Activated T-cell treated with anti-CD3 and anti-CD28 coated beads for 24 hours (primary cell): ENCODE measurements at places on chromosomes 16 and 17.

DNA sequence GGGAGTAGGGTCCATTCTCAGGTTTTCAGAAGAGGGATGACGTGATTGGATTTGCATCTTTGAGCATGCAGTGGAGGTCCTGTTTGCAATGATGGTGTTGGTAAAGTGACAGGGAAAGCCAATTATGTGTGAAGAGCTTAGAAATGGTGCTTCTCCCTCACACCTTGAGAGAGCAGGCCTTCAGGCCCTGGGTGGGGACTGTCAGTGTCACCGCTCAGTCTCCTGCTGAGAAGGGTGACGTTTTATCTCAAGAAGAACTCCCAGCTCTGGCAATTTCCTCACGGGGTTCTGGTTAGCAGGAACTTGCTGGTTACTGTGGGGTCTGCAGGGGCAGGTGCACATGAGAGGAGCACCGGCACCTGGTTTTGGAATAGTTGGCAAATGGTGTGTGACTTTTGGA is 11.2 kb downstream of the PLCG2 start:
- DNase-seq, result no peak

- DNase-seq, result no peak
These were observed 46.3 kb downstream of the KCNJ2 start for GRCh38 chr17:70215656-70216055.

- no peak for DNase-seq
These were observed 3.0 kb downstream of the CDRT4 start for GRCh38 chr17:15464231-15464985.

DNA sequence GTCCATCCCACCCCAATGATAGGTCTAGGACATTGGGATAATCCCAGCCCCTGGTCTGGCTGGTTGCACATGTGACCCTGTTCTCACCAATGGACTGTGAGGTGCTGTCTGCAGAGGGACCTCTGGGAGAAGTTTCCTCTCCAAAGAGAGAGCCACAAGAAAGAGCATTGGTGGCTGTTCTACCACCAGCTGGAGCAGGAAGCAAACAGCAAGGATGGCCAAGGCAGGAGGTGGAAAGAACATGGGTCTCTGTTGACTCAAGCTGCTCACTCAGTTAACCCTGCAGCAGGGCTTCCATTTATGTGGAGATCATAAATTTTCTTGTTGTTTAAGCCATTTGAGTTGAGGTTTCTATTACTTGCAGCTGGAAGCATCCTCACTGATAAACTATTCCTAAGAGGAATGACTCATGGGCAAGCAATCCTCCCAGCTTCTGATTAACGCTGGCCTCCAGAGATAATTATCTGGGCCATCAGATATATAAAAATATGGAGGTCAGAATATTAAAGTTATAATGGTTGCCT is 52.6 kb downstream of the CYB5B start:
- DNase-seq, result no peak

GRCh38 chr17:40415390-40415789 is 2.3 kb downstream of the TOP2A start:
- no peak for DNase-seq

GRCh38 chr17:64216338-64217248 is 46.5 kb downstream of the TEX2 start:
- DNase-seq, result no peak

- no peak for DNase-seq
These were observed 84.9 kb downstream of the TEX14 start for GRCh38 chr17:58606934-58607333.

DNA sequence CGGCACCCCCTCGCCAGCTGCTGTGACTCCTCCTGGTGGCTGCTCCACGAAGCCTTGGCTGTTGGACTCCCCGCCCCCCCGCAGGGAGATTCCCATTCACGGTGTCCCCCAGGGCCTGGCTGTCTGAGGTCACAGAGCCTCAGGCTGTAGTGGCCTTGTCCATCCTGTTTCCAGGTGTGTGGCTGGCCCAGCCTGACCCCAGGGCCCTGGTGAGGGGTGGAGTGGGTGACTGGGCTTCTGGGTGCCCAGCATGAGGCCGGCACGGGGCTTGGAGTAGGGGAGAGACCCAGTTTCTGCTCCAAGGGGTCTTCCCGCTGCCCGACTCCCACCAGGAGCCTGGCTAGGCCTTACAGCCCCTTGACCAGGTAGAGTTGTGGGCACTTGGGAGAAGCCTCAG is 10.4 kb downstream of the PRSS27 start:
- DNase-seq, result no peak

DNA sequence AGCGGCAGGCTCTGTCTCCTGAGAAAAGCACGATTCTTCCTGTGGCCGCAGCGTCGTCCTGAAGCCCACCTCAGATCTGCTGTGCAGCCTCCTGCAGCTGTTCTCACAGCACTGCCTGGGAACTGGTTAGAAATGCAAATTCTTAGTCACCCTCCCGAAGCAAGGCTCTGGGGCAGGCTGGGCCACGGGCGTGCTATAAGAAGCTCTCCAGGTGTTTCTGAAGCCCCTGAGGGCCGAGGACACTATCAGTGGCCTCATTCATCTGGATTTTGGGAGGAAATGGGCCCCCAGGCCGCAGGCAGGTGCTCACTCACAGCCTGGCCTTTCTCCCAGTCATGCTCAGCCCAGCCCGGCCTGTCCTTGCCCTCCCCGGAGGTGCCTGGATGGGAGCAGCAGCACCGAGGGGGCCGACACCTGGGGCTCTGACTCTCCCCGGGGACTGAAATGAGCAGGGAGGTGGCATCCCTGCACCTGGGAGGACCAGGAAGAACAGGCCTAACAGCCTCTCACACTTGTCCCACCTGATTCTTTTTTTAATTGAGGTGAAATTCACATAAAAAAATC is 10.4 kb upstream of the NLRC3 start:
- no peak for DNase-seq

DNA sequence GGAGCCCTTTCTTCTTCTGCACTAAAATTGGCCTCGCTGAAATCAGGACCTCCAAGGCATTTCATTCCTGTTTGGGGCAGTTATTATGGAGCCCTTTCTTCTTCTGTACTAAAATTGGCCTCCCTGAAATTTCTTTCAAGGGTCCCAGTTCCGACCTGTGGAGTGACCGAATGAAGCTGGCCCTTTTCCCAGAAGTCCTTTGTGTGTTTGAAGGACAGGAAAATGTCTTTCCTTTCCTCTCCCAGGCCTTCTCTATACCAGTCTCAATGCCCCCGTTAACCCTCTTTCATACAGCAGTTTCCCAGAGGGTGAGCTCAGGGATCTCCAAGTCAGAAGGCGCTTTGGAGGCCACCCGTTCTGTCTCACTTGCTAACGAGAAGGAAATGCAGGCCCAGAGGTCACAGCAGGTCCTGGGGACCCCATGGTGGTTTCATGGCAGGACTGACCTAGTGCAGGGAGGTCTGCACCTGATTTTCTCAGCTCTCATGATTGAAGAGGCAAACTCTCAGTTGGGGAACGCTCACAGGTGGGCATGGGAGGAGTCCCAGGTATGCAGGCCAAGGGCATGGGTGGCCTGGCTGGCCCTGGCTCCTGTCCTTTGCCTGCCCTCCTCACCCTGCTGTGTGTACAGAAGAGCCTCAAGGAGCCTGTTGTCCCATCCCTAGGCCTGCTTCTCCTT is 37.1 kb upstream of the DOC2B start:
- no peak for DNase-seq

DNA sequence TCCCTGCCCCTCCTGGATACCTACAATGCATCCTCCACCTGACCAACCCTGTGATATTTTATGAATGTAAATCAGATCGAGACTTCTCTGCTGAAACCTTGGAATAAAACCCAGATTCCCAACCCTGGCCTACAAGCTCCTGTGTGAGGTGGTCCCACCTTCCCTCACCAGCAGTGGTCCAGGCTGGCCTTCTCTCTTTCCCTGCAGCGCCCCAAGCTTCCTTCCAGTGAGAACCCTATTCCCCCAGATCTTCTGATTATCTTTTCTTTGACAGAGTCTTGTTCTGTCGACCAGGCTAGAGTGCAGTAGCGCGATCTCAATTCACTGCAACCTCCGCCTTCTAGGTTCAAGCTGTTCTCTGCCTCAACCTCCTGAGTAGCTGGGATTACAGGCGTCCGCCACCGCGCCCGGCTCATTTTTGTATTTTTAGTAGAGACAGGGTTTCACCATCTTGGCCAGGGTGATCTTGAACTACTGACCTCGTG is 2.5 kb upstream of the HELZ start:
- no peak for DNase-seq

- DNase-seq, result peak; percentile 72
These were observed at the start of gene CCR7 for GRCh38 chr17:40564883-40565768. CCR7 (minus strand) TSS chr17:40565472; CDS start chr17:40565409, 63 bp downstream.

DNA sequence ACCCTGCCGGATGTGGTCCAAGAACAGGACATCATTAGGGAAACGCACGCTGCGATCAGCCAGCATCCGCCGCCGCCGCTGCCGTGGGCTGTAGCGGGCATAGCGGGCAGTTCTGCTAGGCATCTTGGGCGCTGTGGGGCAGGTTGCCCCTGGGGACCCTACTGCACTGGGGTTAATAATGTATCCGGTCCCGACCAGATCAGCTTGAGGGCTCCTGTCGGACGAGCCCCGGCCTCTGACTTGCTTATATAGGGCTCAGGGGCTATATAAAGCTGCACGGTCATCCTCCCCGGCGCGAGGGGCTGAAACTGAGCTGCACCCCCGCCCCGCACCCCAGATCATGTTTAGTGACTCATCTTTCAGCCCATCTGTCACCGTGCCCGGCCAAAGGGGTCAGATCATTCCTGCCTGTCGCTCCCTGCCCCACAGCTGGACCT is at the start of gene PPP1R27:
Gene PPP1R27 (minus strand): TSS at position 220 of the 437 bp plus-strand sequence. CDS start 97 bp downstream, at position 123.
- DNase-seq, result no peak

DNA sequence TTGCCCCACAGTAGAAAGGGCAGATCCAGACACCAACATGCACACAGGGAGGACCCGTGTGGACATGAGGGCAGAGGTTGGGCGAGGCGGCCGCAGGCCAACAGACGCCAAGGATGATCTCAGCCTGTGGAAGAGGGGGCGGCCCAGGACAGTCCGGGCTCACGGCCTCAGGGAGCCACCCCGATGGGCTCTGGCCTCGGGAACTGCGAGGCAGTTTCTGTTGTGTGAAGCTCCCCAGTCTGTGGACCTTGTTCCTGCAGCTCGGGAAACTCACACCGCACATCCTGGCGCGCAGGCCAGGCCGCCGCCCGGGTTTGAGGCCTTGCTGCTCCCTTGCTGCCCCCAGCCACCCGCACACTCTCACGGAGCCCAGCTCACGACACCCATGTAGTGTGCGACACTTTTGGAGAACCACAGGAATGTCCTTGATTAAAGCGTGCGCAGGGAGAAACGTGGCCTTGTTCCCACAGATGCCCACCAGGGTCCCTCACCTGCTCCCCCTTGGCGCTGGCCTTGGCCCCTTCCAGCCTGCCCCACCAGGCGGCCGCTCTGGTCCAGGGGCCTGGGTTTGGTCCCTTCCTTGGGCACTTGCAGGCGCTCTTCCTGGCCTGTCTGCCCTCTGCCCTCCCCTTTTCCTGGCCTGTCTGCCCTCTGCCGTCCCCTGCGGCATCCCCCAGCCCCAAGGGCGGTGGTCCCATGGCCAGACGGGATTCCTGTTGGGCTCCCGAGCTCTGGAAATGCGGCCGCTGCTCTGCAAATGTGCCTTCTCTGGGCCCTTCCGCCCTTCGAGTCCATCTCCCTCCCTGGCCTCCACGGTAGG is 9.3 kb upstream of the SLC38A10 start:
- DNase-seq, result no peak

DNA sequence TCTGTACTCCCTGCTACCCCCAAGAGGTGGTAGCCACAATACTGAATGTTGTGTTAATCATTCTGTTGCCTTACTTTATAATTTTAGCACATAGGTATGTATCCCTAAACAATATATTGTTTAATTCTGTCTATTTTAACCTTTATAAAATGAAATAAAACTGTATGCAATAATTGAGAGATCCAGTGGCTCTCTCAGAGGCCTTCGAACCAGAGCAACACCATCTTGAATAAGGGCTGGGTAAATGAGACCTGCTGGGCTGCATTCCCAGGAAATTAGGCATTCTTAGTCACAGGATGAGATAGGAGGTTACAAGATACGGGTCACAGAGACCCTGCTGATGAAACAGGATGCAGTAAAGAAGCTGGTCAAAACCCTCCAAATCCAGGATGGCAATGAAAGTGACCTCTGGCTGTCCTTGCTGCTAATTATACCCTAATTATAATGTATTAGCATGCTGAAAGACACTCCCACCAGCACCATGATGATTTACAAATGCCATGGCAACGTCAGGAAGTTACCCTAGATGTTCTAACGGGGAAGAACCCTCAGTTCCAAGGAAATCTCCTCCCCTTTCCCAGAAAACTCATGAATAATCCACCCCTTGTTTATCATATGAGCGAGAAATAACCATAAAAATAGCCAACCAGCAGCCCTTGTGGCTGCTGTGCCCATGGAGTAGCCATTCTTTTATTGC is 2.0 kb upstream of the CANT1 start:
- no peak for DNase-seq

- no peak for DNase-seq
These were observed 922 bp downstream of the FBXL19 start for GRCh38 chr16:30924076-30924912.

DNA sequence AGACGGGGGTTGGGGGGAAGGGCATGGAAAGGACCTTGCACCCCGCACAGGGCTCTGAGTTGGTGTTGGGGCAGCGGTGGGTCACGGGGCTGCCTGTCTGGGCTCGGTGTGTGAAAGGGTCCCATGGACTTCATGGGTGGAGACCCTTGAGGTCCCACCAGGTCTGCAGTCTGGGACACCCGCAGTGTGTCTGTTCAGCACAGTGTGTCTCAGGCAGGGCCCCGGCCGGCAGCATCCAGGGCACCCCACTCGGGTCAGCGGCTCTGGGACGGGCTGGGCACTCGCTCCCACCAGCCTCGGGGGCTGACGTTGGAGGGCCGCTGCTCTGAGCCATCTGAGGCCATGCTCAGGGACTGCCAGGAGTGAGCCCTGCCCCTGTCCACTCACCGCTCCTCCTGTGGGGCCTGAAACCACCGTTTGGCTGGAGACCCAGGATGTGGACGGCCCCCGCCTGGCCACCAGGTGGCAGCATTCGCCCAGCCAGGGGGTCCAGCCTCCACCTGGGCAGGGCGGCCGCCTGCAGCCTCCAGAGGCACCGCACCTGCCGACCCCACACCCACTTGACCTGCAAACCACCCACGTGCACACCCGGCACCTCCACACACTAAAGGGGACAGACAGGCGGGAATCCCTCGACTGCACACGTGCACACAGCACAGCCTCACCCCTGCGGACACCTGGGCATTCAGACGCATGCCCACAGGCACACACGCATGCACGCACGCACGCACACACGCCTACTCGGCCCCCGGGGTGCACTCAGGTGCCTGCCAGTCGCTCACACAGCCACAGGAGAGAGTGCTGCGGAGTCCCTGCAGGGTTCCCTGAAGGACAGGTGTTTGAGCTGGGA is 10.1 kb upstream of the ZFPM1 start:
- peak; percentile 66 for DNase-seq

- DNase-seq, result no peak
These were observed 1616.4 kb downstream of the CDH8 start for GRCh38 chr16:60419859-60420258.

GRCh38 chr17:5468075-5468473 is 708 bp downstream of the DHX33 start:
- DNase-seq, result no peak
